ENCODE measurements at places on chromosomes 7 and 10. TPM values are rescaled to one million over a fixed set of nuclear protein-coding genes. Genes with fewer than 3 reads are reported as not detected.

The PIK3CG gene
- polyA plus RNA-seq: not detected

The TRIM50 gene
- not detected for polyA plus RNA-seq

DNA sequence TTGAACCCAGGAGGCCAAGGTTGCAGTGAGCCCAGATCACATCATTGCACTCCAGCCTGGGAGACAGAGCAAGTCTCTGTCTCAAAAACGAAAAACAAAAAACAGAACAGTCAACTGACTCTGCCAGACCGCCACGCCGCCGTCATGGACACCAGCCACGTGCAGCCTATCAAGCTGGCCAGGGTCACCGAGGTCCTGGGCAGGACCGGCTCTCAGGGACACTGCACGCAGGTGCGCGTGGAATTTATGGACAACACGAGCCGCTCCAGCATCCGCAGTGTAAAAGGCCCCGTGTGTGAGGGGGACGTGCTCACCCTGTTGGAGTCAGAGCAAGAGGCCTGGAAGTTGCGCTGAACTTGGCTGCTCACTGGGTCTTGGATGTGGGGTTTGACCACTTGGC, 470.0 kb downstream of the CALN1 start:
- no peak for DNase-seq

- DNase-seq: no peak
These were observed 8.3 kb downstream of the IQCE start for GRCh38 chr7:2566890-2567678.

The XRCC2 gene
- 18.9 TPM for polyA plus RNA-seq
